ENCODE measurements at places on chromosomes 16 and 17.

DNA sequence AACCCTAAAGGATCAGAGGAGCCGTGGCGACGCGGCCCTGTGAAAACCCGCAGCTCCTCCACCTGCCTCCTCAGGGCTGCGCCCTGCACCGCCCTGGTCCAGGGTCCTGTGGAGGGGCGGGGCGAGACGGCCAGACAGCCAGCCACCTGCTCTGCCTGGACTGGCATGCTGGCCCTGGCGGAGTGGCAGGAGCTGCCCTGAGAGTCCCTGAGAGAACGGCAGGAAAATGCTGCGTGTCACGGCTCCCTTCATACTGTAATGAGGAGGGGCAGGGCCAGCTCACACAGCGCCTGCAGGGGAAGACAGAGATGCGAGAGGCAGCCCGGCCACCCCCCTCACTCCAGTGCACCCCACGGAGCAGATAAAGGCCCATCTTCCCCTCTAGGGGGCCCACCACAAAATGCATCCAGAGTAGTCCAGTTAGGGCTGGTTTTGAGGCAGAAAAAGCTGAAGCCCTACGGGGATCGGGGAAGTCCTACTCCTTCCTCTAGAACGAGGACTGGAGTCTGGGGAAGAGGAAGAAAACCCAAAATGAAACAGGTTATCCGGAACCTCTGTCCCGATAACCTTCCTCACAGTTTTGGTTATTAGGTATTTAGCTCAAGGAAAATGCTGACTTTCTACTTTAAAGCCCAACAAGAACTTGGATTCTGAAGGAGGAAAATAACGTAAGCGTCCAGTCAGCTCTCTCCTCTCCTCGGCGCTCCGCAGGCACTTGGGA is 97.6 kb upstream of the DNAH17 start:
- no peak for DNase-seq

DNA sequence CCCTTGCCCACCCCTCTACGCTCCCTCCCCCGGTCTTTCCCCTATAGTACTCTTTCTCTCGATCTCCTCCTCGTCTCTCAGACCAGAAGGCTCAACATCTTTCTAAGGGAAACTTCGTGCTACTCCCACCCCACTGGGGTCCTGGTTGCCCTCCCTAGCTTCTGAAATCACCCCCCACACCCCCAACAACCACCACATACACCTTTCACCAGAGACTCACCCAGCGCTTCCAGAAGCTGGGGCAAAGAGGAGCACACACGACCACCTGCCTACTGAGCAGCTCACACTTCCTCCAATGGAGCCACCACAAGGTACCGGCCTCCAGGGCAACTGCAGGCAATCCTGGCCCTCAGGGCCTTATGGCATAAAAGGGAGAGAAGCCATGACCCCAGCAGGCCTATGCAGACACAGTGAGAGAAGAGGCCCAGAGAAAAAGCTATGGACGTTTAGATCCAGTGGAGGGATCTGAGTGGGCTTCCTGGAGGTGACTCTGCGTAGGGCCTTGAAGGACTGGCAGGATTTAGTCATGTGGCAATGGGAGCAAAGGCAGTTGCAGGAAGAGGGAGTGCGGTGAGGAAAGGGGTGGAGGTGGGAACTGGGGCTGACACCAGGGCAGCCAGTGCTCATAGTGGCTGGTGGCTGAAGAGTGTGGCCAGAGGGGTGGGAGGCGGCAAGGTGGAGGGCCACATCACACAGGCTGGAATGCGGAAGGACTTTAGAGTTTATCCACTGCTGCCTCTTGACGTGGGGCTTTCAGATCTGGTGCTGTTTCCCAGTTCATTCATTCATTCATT is 12.1 kb upstream of the TMEM92 start:
- no peak for DNase-seq

GRCh38 chr16:52592778-52593177 is 45.8 kb upstream of the TOX3 start:
- DNase-seq = no peak

DNA sequence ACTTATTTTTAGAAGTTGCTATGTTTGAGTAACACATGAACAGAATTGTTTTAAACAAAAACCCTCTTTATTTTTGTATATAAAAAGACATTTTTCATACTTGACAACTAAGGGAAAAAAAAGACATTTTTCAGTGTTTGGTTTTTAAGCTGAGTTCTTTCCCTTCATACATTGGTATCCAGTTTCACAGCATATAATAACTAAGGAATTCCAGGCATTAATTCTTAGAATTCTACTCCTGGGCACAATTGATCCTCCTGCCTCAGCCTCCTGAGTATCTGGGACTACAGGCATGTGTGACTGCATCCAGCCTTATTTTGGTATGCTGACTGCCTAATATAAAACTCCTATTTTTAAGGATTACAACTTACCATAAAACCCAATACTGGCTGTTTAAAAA is 8.4 kb downstream of the FBXO47 start:
- peak; percentile 68 for DNase-seq

- no peak for DNase-seq
Measured at GRCh38 chr17:74392848-74393247, 25.5 kb downstream of the GPR142 start.

DNA sequence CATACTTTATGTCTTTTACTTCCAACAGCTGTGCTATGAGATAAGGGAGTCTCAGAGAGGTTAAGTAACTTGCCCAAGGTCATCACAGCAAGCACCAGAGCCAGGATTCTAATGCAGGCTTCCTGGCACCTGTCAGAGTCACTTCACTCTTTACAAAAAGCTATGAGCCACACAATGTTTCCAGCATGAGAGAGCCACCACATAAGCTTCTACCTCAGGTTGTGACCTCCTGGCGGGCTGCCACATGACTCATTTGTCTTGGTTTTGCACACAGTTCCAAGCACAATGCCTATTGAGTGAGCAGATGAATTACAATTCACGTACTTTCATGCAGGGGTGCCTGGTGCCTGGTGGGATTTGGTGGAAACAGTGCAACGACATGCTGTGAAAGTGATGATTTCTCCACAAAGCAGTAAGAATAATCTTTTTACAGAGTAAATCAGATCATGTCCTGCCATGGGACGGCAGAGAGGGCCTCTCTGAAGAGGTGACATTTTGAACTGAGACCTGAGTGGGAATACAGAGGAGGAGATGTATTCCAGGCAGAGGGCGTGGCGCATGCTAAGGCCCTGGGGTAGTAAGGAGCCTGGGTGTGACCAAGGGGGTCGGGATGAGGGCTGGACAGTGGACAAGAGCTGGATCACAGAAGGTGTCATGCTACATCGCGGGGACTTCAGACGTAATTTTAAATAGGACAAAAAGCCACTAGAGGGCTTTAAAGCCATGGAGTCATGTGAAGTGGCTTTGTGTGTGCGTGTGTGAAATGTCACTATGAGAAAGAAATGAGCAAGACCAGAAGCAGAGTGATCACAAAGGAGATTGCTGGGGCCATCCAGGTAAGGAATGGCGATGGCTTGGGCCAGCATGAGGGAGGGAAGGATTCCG is 53.4 kb downstream of the CACNG3 start:
- no peak for DNase-seq

- DNase-seq = no peak
Measured at GRCh38 chr16:51002881-51003490, 148.1 kb downstream of the SALL1 start.

DNA sequence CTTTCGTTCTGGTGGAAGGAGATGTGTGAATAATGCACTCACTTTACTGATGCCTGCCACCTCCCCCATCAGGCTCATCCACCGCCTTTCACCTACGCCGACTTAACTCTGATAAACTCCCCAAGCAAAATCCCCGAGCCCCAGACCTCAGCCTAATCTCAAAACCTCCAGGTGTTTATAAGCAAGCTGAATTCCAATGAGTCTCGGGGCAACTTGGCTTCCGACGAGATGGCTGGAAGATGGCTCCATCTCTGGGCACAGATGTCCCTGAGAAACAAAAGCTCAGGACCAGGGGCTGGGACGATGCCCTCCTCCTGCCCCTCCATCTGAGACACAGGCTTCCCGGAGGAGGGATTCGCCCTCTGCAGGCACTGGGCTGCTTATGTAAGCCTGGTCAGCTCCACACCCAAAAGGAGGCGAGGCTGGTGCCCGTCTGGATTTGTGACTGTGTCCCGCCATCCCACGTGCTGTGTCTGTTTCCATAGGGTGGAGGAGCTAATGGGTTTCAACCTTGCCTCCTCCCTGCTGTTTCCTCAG is 386.4 kb upstream of the TNRC6C start:
- DNase-seq = no peak

Data from fibroblast of the aortic adventitia (primary cell).